ENCODE measurements at places on chromosomes 12 and 14. TPM values are rescaled to one million over a fixed set of nuclear protein-coding genes. Genes with fewer than 3 reads are reported as not detected.

GRCh38 chr12:54993181-54993835 is 8.7 kb upstream of the TESPA1 start:
- peak; percentile 79 for ATAC-seq

KRT73 gene
- total RNA-seq: not detected

GRCh38 chr12:100553936-100554335 is 19.5 kb upstream of the GAS2L3 start:
- ATAC-seq: peak; percentile 32

GRCh38 chr14:103767336-103767894 is 51.8 kb downstream of the ZFYVE21 start:
- ATAC-seq: no peak

ABCC9 gene
- 0.53 TPM for total RNA-seq

HPD gene
- total RNA-seq: not detected

GRCh38 chr14:61217516-61217915 is 63.6 kb downstream of the TMEM30B start:
- ATAC-seq: no peak

- no peak for ATAC-seq
These were observed 609.7 kb downstream of the SLC16A7 start for GRCh38 chr12:60205500-60205899.
